Thyroid gland (tissue), 4 donors: ENCODE measurements at places on chromosomes 12 and 14. TPM values are rescaled to one million over a fixed set of nuclear protein-coding genes. Genes with fewer than 3 reads are reported as not detected.

DNA sequence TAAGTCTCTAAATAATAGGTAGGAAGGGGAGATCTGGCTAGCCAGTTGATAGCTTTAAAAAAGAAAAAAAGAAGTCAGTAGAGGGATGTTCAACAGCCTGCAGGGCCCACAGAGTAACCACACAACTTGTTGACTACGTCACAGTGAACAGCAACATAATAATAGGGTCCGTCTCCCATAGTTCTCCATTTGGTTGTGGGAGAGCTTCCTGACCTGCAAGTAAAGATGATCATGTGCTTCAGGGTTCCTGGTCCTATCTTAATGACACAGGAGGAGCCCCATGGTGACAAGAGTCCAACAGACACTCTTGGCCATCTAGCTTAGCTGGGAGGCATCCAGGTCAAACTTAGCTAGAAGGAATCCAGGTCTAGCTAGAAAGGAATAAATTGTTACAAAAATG lies 36.2 kb downstream of the FGD6 start:
- no peaks in the 10 kb centered on the region for H3K4me1 ChIP-seq
- H3K27me3 ChIP-seq, result no peaks in the 10 kb centered on the region
- H3K4me3 ChIP-seq, result no peak overlapping the region
- no peak overlapping the region for H3K27ac ChIP-seq

- H3K27ac ChIP-seq, result no peak overlapping the region
- no peaks in the 10 kb centered on the region for H3K27me3 ChIP-seq
- H3K4me1 ChIP-seq, result no peaks in the 10 kb centered on the region
- H3K4me3 ChIP-seq, result no peak overlapping the region
Measured at GRCh38 chr12:38411946-38412345, 95.4 kb downstream of the ALG10B start.

The DEGS2 gene
- 0.54 TPM for total RNA-seq

The RNASE7 gene
- total RNA-seq, result not detected
